ENCODE measurements at places on chromosomes 6 and 20.
A peak's percentile ranks its signal among the peaks of the same experiment; 100 is the strongest.

GRCh38 chr20:48148916-48149672, 363.8 kb upstream of the SULF2 start:
- no peak for DNase-seq

GRCh38 chr6:81265106-81265505, 487.4 kb downstream of the TENT5A start:
- DNase-seq, result no peak

GRCh38 chr6:331622-332521, 39.6 kb downstream of the DUSP22 start:
- no peak for DNase-seq

GRCh38 chr20:5069141-5069806, 50.5 kb downstream of the PCNA start:
- no peak for DNase-seq

- DNase-seq, result no peak
Measured at GRCh38 chr20:20803011-20803410, 90.6 kb upstream of the RALGAPA2 start.

DNA sequence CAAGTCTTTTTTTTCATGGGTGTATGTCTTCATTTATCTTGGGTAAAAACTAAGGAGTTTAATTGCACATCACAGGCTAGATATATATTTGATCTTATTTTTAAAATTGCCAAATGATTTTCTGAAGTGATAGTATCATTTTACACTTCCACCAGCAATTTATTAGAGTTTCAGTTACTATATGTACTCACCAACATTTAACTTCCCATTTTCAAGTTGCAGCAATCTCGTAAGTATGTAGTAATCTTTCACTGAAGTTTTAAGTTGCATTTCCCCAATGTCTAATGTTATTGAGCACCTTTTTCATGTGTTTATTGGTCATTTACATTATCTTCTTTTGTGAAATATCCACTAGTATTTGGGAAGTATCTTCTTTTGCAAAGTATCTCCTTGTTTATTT, 277.4 kb upstream of the CNR1 start:
- no peak for DNase-seq

GRCh38 chr6:119384444-119384843, 34.9 kb upstream of the MAN1A1 start:
- DNase-seq, result no peak

- no peak for DNase-seq
Measured at GRCh38 chr6:39083231-39083634, 31.8 kb downstream of the SAYSD1 start.

DNA sequence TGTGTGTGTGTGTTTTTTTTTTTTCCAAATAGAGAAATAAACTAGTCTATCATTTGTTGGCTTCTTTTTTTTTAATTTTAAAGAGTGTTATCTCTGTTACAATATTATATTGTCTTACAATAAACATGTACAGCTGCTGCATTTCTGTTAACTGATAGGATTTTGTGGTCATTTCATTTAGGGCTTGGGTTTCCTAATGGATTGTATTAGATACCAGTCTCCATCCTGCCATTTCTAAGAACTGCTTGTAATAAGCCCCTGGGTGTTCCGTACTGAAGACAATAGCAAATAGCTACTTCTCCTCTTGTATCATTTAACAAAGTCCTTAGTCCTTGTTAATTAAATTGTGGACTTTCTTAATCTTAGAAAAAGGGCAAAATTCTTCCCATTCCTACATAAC, 45.7 kb downstream of the SOBP start:
- no peak for DNase-seq

GRCh38 chr6:136791296-136792094, 782 bp downstream of the MAP3K5 start:
- peak; percentile 59 for DNase-seq

DNA sequence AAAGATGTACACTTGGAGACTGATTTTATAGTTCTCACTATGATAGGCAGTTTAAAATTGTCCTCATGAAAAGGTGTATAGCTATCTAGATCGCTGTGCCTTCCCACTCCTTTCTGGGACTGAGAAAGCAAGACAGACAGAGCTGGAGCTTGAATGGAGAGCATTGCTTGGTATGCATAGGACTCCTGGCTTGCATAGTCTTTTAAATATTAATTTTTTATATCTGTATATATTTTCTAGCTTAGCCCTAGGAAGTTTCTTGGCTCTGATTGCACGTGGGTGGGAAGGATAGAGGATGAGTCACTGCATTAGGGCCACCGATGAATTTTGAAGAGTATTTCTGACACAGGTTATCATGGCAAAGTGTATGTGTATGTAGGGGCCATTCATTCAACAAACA, 150.0 kb upstream of the SPACA1 start:
- DNase-seq, result peak; percentile 19

DNA sequence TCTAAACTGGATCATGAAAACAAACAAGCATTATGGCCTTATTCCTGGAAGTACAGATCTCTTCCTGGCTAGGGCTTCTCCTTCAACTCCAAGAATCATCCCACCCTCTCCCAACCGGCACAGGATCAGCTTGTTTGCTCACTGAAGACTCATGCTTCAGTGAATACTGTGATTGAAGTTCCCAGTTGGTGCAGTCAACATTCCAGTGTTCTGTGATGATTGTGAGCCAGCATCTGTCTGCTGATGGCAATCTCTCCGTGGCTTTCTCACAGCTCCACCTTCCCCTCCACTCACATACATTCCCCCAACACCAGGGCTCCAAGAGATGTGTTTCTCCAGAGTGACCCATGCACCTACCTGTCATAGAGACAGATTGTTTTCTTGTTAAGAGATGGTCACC, 421.3 kb upstream of the BTBD3 start:
- no peak for DNase-seq

GRCh38 chr6:74505391-74505790, 700.5 kb downstream of the COL12A1 start:
- DNase-seq, result no peak

GRCh38 chr6:159436581-159436980, 256.5 kb downstream of the SOD2 start:
- DNase-seq, result no peak

DNA sequence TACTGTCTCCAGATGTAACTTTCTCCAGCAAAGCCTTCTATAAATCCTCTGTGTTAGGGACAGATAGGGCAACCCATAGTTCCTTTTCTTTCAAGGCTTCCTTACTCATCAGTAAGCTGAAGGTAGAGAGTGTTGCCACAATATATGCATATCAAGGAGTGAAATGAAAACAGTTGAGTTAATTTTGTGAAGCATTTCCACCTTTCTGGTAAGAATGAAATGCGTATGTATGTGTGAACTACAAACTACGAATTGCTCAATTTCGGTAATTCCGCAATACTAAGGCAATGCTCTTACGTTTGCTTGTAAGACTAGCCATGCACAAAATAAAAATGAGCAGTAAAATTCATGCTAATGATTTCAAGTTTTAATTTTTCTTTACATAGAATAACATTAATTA, 61.2 kb upstream of the HBS1L start:
- no peak for DNase-seq

GRCh38 chr6:159099961-159100360, 55.2 kb upstream of the TAGAP start:
- DNase-seq, result no peak

DNA sequence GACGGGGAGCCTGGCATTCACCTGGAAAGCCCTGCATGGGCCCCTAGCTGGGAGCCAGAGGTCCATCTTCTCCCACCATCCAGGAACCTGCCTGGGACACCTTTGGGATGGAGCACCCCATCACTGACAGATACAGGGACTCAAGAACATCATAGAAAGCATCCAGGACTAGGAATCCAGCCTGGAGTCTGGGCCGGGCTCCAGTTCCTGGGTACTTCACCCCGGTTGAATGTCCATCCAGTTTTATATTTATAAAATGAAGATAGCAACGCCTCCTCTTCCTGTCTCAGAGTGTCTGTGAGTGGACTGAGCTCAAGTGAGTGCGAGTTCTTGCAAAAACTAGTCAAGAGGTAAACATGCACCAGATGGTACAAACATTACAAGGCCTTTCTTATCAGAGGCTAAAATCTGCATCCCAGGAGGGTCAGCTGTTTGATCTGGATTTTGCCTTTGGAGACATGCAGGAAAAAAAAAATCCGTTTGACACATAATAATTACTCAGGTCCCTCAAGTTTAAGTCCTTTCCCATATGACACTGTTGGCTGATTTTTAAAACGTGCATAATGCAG, 27.4 kb downstream of the ZC3H12D start:
- DNase-seq, result no peak

GRCh38 chr20:9889270-9889981, 50.5 kb upstream of the PAK5 start:
- DNase-seq, result peak; percentile 30

DNA sequence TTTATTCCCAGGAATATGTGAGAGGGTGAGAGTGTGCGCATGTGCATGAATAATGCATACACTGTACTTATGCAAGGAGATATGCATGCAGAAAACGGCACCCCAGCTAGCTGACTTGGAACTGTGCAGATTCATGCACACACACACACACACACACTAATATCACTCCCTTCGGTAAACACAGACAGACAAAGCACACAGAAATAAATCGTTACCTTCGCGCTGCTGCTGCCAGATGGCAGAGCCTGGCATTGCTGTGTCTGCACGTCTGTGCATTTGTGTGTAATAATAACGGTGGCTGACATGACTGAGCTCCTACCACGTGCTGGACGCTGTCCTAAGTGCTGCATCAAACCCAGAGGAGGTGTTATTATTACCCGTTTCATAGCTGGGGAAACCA, 36.8 kb downstream of the PREX1 start:
- no peak for DNase-seq

DNA sequence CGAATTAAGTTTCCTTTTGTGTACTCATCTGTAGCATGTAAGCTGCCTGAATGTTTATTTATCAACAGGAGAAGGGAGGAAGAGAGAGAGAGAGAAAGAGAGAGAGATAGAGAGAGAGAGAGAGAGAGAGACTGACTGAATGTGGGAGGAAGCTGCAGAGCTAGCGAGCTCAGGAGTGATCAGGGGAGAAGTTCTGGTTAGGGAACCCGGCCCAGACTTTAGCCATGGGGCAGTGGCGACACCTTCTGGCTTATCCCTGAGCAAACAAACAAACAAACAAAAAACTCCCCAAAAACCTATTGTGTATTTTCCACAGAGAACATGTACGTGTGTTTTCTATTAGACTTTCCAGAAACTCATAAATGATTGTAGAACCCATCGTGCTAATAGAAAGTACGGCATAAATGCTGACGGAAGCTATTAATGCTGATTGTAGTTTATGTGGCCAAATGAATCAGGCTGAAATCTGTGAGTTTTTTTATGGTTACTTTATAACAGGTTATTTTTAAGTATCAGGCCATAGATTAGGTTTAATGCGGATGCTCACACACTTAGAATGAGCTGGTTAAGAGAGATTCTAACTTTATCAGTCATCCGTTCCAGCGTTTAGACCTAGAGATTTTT, 92.8 kb downstream of the CLIC5 start:
- DNase-seq, result peak; percentile 53

GRCh38 chr6:159399751-159400221, 230.6 kb downstream of the FNDC1 start:
- DNase-seq, result no peak

DNA sequence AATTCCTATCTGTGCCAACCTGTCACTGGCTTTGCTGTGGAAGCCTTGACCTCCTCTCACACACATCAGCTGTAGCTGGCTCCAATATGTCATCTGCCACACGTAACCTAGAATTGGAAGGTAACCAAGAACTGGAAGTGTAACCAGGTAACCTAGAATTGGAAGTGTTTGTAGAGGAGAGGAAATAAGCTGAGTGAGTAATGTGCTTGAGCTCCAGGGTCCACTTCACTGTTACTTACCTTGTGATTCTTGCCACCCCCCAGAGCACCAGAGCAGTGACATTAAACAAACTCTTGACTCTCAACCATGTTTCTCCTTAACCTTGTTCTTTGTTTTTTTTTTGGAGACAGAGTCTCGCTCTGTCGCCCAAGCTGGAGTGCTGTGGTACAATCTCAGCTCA, 350.5 kb downstream of the NRN1 start:
- no peak for DNase-seq

Data from RKO (cell line).